HS-5 (cell line): ENCODE measurements at places on chromosomes 2 and 18.

DNA sequence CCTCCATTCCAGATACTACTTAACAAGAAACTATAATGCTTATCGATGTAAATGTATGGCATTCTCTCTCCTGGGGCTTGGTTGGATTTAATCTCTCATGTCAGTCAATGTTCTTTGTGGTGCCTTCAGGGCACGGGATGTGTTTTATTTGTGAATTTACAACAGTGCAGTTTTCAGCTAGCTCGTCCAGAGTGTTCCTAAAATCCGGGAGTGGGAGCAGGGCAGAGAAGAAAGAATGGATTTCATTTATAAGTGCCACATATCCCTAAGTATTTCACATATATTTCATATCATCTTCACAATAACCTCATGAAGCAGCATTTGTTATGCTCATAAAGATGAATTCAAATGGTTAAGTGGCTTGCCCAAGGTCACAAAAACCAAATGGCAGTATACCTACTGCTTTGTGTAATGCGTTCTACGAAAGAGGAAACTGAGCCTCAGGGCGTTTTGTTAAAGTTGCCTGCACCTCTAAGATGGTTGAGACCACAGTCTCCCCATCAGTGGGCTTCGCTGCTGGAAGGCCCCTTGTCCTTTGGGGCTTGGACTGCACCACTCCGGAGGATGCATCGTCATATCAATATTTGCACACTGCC is 134.7 kb upstream of the MGAT5 start:
- no peak for DNase-seq

- no peak for DNase-seq
Measured at GRCh38 chr2:240192661-240193060, 52.2 kb upstream of the OTOS start.

DNA sequence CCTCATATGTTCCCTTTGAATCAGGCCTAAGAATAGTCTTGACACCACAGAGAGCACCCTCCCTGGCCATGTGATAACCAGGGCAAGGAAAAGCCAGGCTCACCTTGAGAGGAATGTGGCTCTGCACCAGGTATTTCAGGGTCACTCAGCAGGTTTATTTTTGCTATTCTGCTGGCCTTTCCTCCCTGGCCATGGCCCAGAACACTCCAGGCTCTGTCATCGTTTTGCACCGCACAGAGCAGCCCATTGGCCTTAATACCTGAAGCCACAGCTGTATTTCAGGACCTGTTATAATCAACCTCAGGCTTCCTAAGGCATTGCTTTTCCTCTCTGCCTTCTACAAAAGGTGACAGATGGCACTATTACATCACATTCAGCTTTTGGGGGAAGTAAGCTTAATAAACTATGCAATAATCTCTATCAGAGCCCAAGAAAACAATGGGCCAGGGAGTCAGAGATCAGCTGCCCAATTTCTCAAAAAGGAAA is 668.3 kb downstream of the IRS1 start:
- DNase-seq = no peak

GRCh38 chr2:203916756-203917155 is 19.8 kb upstream of the ICOS start:
- DNase-seq = no peak

GRCh38 chr18:13269013-13269280 is 50.4 kb downstream of the LDLRAD4 start:
- DNase-seq = no peak

- peak; percentile 94 for DNase-seq
Measured at GRCh38 chr2:207505728-207506127, 24.0 kb upstream of the CREB1 start.

GRCh38 chr18:58992301-58993231 is 127.9 kb downstream of the ZNF532 start:
- no peak for DNase-seq

GRCh38 chr18:65544701-65545100 is 206.1 kb upstream of the CDH7 start:
- no peak for DNase-seq

DNA sequence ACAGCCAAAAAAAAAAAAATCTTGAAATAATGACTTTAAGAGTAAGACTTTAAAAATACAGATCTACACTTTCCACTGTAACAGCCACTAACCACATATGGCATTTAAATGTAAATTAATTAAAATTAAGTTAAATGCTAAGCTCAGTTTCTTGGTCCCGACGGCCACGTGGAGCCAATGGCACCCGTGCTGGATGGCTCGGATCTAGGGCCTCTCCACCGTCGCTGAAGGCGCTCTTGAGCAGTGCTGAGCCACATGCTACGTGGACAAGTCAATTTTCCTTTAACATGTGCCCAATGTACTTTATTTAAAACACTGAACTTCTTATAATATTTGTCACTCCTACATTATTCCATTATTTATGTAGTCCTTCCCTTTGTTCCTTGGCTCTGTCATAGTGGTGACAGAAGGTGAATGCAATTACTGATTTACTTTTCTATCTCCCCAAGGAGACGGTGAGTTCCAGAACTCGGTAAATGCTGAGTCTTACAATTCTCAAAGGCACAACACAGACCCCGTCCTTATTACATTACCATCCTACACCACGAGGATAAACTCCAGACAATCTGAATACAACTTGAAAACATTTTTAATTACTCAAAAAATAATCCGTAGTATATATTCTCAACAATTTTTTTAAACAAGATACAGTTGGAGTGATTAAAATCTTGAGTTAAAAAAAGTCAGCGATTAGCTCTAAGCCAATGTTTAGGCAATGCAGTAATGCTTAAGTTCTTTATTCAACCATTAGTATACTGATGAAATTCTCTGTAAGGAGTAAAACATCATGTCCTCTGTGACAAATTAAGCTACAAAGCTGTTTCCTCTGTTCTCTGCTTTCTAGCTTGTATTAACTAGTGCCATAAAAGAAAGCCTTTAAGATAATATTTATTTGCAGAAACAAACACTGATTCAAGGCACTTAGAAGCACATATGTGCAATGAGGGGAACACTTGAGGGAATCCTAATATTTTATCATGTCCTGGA is 95.1 kb downstream of the AFF3 start:
- no peak for DNase-seq

DNA sequence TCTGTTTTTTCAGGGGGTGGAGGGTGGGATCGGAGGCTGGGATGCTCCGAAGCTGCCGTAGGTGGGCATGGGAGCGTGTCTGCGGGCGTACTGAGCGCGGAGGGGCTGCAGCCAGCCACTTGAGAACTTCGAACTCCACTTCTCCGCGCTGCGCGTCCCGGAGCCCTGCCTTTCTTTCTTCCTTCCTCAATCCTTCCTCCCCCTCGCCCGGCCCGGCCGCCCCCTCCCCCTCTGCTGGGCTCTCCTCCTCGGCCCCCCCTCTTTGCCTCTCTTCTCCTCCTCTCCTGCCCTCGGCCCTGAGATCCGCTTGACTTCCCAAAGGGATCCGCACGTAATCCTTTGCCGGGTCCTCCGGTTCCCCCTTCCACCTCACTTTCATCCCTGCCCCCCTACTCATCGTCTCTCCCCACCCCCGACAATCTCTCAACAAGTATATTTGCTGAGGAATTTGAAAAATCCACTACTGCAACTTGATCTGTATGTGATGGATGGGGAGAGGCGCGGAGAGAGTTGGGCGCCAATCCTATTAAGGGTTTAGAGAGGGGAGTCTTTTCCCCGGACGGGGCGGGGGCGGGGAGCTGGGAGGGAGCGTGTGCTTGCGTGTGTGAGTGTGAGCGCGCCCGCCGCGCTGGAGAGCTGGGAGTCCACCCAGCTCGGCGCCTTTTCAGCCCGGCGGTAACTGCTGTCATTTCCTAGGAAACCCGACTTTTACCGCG is 1.1 kb downstream of the GLI2 start:
- DNase-seq = peak; percentile 44

DNA sequence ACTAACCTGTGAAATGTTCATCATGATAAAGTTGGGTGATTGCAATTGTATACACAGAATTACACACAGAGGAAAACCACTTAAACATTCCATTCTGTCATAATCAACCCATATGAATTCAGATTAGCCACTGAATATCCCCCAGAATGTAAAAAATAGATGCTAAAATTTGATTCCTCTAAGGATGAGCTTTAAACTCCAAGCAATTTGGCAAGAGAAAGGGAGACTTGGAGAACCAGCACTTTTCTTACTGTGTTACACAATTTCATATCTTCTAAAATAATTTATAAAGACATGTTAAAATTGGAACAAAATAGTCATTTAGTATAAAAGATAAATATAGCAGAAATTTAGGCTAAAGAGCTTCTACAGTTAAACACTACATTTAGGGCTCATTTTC is 146.3 kb upstream of the LMAN1 start:
- peak; percentile 20 for DNase-seq

DNA sequence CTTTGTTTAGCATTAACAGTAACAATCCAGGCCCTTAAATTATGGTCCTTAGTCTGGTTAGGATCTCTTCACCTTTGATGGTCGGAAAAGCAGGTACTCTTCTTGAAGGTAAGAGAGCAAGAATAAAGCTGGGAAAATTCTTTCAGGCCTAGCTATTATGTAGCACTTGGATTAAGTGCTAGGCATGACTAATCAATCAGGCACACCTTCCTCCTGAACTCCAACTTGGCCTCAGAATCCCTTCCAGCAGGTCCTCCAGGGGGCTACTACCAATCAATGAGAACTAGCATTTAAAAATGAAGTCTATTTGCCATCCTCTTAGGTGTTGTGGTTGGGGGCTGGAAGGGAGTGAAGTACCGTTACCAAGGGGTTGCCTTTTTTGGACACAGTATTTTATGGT is 3.7 kb downstream of the SMYD1 start:
- DNase-seq = no peak

- no peak for DNase-seq
Measured at GRCh38 chr2:14628901-14629300, 3.6 kb upstream of the LRATD1 start.
